ENCODE measurements at places on chromosomes 16 and 17. TPM values are rescaled to one million over a fixed set of nuclear protein-coding genes. Genes with fewer than 3 reads are reported as not detected.
A peak's percentile ranks its signal among the peaks of the same experiment; 100 is the strongest.

The WDR81 gene
- 12.2 TPM for polyA plus RNA-seq

The CCL14 gene
- not detected for polyA plus RNA-seq

DNA sequence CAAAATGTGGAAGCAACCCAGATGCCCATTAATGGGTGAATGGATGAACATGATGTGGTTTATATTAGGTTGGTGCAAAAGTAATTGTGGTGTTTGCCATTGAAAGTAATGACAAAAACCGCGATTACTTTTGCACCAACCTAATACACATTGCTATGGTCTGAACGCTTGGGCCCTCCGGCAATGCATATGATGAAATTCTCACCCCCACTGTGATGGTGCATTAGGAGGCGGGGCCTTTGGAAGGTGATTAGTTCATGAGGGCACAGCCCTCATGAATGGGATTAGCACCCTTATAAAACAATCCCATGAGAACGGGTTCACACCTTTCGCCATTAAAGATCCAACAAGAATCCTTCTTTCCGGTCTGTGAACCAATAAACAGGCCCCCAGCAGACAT lies 25.3 kb upstream of the PRM1 start:
- DNase-seq, result no peak

DNA sequence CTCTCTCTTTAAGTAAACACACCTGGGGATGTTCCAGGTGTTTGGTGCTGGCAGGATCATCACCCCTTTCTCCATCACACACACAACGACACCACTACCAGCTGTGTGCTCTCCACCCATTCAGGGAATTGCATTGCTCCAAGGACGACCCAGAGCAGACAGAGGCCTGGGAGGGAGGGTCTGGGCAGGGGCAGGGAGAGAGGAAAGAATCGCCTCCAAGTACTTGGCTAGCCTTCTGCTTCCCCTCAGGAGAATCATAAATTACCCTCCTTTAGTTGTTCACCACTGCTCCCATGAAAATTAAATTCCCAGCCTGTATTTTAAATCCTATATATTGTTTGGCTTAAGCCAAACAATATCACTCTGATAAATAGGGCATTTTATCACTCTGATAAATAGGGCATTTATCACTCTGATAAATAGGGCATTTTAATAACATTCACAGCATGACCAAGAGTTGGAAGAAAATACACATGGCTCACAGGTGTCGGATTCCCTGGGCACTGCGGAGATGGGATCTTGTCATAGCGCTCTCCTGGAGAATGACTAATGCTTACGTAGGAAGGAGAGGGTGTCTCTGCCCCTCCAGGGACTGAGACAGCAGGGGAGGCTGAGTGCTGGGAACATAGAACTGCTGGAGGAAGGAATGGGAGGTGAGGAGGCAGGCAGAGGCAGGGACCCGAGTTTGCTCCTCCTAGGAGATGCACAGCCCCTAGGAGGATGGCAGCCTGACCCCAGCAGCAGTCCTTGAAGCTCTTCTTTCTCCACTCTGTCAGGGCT lies 673.6 kb downstream of the HS3ST4 start:
- no peak for DNase-seq

DNA sequence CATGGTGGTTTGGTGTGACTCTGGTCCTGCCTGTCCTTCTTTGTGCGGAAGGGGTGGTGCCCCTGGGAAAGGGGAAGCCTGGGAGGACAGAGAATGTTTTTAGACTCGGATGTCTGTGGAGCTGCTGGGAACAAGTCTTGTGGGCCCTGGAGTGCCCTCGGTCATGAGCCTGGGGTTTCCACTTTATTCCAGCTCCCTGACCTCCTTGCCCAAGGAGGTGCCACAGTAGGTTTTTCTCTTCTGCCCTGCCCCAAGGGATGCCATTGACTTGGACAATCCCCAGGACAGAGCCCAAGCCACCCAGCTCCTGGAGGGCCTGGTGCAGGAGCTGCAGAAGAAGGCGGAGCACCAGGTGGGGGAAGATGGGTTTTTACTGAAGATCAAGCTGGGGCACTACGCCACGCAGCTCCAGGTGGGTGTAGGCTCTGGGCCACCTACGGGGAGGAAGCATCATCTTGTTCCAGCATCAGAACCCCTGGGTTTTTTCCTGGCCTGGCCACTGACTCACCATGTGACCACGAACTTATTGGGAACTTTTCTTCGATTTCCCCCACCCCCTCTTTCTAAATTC lies 1.4 kb downstream of the STAT5A start:
- peak; percentile 55 for DNase-seq

- no peak for DNase-seq
Observed at GRCh38 chr17:80012765-80013741, 22.6 kb downstream of the TBC1D16 start.

GRCh38 chr16:18805257-18805773 lies 4.0 kb upstream of the ARL6IP1 start:
- no peak for DNase-seq

DNA sequence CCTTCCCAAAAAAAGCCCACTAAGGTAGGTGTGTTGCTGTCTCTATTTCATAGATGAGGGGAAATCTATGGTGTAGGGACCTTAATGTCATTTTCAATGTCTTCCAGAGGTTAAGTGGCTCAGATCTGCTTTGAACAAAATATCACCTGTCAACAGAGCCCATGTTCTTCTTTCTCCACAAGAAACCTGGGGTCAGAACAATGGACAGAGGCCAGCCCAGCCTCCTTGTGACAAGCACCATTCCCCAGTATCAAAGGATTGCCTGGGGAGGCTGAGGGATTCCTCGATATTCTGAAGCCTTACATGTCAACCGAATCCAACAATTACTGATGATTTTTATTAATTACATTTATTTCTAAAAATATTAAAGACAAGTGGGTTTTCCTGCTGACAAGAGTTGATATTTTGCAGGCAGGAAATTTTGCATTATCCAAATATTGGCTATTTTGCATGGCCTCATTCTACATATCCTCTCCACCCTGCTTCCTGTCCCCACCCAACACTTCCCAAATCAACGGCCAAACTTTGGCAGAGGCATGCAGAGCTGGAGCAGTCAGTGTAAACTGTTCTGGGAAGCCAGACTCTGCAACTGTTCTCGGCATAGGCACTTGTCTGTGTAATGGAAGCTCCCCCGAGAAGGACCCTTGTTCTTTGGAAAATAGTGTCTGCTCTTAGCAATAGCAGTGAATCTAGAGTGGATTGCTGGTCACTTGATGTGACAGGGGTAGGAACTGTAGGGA lies 281.5 kb downstream of the HS3ST3A1 start:
- no peak for DNase-seq

GRCh38 chr17:3983606-3984484 lies 19.6 kb upstream of the ATP2A3 start:
- no peak for DNase-seq

GRCh38 chr16:57589374-57589773 lies 39.1 kb upstream of the ADGRG1 start:
- no peak for DNase-seq

Data from K562 (cell line).